ENCODE measurements at places on chromosomes 6 and 20. TPM values are rescaled to one million over a fixed set of nuclear protein-coding genes. Genes with fewer than 3 reads are reported as not detected.
A peak's percentile ranks its signal among the peaks of the same experiment; 100 is the strongest.

GRCh38 chr6:35411066-35411465, 41.1 kb upstream of the FANCE start:
- no peak for DNase-seq

GRCh38 chr6:74334722-74335121, 638.7 kb downstream of the CD109 start:
- no peak for DNase-seq

DNA sequence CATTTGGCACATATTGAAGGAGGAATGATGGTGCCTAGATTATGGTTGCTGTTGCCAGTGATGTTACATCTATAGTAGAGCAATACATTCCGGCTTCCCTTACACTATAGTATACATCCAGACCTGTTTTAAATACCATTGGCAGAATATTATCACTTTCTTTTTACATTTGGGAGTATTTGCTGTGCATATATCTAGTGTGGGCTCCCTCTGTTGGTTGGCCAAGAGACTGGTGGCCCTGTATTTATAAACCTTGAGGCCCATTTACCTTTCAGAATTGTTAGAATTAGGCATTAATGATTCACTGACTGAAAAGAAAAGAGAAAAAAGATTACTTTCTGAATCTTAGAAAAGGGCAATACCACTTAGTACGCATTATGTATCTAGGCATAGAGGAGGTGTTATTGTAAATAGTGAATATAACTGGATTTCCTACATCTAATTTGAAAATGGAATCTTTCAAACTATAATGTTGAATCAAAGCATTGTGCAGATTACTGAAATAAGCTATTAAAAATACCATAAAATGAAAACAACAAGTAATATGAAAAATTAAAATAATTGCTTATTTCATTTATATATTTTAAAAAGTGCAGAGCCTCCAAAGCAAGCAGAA, 628.8 kb upstream of the MAN1A1 start:
- DNase-seq: peak; percentile 28

GRCh38 chr6:163525926-163526325, 111.4 kb downstream of the QKI start:
- no peak for DNase-seq

Gene OR12D3
- not detected for total RNA-seq

DNA sequence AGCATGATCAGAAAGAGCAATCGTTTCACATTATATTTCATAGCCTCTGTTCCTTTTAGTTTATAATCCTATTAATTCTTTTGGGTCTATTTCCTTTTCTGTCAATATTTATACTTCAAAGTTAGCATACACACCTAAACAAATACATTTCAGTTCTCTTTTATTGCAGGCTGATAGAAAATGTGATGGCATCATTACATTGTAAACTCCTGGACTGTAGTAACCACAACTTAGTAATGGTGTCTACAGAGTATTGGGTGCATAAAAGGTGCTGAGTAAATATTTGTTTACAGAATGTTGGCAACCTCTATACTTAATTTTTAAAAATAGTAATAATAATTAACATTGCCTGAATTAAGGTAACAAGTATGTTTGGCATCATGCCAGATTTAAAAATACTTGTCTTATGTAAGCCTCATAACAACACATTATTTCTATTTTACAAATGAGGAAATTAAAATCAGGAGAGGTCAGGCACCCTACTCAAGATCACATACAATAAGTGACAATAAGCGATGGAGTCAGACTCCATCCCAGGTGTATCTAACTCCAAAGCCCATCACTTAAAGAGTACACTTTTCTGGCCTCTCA, 195.0 kb downstream of the UBE3D start:
- DNase-seq: no peak

- DNase-seq: no peak
Measured at GRCh38 chr20:2449386-2449785, 21.2 kb downstream of the SNRPB start.

DNA sequence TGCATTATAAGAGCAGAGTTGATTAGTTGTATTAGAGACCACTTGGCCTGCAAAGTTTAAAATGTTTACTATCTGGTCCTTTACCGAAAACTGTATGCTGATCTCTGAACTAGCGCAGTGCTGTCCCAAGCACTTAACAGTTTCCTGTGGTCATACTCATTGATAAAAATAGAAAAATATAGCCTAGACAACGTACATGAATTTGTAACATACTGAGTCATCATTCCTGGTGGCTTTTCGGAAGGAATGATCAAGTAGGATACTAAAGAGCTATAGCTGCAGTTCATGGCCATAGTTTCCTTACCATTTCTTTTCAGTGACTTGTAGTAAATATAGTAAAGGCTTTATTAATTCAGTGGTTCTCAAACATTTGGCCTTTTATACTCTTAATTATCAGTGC, 18.4 kb downstream of the TTK start:
- no peak for DNase-seq

DNA sequence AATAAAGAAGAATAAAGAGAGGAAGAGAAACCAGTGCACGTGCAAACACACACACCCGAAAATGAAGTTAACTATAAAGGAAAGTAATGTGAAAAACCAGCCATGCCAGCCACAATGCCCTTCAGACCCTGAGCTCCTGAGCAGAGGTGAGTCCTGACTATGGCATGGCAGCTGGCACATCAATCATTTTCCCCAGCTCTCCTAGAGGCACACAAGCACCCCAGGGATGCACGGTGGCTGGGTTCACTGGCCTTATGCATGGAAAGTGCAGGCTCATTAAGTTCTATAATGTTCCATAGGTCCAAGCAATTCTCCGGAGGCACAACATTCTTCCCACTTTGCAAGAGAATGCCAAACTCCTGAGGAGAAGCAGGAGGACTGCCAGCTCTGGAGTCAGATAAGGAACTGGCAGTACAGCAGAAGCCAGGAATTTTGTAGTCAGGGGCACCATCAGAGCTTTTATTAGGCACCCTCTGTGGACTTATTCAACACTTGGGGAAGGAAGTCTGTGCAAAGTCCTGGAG, 175.0 kb upstream of the PRDM1 start:
- DNase-seq: no peak

- DNase-seq: no peak
Measured at GRCh38 chr6:148455225-148455624, 112.6 kb downstream of the SASH1 start.

DNA sequence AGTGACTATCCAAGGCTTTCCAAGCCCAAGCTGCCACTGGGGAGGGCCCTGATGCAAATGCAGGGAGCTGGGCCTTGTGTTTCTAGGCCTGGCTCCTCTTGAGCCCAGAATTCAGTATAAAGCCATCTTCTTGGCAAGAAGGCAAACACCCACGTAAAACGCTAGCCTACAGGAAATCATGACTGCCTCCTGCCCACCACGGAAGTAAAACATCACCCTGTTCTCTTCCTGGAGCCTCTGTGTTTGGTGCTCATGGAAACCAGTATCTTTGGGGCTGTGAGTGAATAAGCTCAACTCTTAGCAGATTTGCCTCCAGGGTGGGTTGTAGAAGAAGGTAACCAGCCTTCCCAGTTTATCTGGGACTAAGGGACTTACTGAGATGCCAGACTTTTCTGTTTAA, 271.0 kb downstream of the ZNF217 start:
- DNase-seq: no peak

Gene NR2E1
- total RNA-seq: not detected

- DNase-seq: peak; percentile 57
Measured at GRCh38 chr6:53628354-53629119, 37.0 kb downstream of the KLHL31 start.

- DNase-seq: no peak
Measured at GRCh38 chr20:63017076-63017825, 10.5 kb upstream of the BHLHE23 start.

- DNase-seq: no peak
Measured at GRCh38 chr6:107173779-107174178, 58.5 kb upstream of the BEND3 start.

Gene CTSZ
- total RNA-seq: 244 TPM

DNA sequence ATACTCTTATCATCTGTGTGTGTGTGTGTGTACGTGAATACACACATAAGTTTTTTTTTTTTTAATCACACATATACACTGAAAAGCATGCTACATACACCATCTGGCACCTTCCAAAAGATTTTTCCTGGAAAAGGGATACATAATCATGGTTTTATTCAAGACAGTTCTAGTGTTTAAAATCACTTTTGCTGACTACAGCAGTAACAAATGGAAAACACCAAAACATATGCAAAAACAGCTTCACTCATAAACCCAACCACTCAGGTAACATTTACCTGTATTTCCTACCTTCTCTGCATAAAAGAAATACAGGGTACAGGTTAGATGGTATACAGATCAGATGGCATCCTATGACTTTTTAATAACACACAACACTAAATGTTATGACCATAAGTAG, 2.5 kb downstream of the SNX14 start:
- no peak for DNase-seq

Gene IPCEF1
- total RNA-seq: 1.7 TPM

DNA sequence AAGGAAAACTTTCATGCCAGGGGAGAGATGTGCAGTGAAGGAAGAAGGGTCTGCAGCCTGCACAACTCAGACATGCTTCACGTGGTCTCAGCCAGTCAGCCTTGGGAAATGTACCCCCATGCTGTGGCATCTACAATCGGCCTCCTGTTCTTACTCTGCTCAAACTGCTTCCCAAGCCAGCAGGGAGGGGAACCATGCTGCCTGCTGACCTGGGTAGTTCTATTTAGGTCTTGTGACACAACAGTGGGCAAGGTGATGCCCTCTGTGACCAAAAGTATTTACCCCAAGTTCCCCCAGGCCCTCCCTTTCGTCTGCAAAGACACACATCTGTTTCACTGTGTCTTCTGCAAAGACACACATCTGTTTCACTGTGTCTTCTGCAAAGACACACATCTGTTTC, 106.9 kb downstream of the SLC23A2 start:
- DNase-seq: no peak

- peak; percentile 97 for DNase-seq
Measured at GRCh38 chr6:126040826-126041225, 54.5 kb downstream of the TRMT11 start.

Gene EEF1E1
- total RNA-seq: 124 TPM

Gene CDSN
- total RNA-seq: under 0.01 TPM

Gene GSTA3
- not detected for total RNA-seq

- DNase-seq: no peak
Measured at GRCh38 chr20:22452442-22453011, 131.8 kb downstream of the FOXA2 start.

DNA sequence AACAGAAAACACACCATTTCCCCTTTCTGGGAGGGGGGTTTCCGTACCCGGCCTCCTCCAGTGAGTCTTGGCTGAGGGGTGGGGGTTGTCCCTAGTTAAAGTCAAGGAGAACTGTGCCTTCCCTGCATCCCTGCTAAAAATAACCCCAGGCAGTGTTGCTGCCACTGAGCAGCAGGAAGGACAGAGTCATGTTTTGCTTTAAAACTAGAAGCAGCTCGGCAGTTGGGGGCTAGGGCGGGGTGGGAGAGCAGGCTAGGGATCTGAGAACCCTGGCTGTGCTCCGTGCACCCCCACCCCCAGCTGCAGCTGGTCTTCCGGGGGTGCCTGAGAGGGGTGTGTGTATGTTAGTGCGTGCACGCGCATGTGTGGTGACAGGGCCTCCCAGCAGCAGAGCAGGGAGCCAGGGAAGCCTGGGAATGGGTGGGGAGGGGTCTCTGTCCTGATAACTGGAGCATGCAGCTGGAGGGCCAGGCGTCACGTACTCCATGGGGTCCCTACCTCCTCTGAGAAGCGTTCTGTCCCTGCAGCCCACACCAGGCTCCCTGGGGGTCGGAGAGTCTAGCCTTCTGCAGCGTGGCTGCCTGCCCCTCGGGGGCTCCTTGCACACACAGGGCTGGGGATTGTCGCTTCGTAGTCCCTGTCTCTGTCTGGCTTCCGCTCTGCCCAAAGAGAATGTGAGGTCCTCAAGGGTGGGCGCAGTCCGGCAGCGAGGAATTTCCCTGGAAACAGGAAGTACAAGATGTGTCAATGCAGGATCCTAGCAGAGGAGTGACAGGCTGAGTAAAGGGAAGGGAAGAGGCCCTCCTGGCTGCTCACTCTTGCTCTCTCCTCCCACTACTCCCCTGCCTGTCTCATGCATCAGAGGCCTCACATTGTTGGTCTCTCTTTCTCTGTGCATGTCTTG, 16.8 kb upstream of the ARMC12 start:
- DNase-seq: no peak

DNA sequence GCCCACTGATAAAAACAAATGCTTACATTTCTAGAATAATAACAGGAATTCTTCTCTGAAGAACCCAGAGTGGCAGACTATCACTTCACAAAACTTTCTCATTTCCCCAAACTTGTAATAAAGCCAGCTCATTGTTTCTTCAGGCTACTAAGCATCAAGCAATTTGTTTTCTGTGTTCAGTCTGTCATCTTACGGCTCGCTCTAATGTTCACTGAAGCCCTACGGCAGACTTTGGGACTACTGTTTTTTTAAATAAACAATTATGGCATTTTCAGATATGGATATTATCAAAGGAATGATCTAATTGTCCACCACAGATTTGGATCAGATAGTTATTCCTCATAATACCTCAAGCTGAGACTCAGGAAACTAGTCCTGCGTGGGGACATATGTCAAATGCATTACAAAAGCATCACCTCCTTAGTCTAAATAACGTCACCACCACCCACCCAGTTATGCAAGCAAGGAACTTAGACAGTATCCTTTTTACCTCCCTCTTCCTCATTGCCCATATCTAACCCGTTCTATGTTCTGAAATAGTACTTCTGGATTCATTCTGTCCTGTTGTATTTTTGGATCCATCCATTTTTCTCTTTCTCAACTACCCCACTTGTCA, 415.1 kb downstream of the PLCB1 start:
- DNase-seq: no peak

DNA sequence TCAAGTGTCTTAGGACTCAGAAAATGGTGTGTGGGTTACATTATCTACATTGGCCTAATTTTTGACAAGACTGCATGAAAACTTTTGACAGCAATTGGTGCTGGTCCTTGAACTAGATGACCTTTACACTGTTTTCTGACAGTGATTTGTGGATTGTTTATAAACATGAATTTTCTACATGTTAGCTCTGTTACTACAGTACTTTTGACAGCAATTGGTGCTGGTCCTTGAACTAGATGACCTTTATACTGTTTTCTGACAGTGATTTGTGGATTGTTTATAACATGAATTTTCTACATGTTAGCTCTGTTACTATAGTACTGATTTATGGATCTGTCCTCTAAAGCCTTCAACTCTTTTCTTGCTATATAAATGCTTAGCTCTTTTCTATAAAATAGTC, 16.7 kb downstream of the KCTD20 start:
- DNase-seq: no peak

DNA sequence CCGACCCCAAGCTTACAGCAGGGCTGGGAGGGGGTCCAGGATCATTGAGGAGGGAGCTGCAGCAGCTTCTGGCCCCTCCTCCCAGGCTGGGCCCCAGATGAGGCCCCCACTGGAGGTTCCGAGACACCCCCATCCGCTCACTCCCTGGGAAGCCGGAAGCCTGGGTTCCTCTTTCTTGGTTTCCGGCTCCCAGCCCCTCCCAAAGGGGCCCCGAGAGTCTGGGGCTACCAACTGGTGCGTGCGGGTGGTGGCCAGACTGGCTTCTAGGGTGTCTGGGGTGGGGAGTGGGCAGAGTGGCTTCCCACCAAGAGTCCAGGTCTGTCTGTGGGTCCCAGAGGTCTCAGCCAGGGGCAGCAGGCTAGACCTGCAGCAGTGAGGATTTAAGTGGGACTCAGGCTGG, 2.2 kb downstream of the RGS19 start:
- DNase-seq: no peak

GRCh38 chr20:53594068-53595017, 704 bp upstream of the ZNF217 start:
- no peak for DNase-seq

Gene SIRPD
- not detected for total RNA-seq

All from renal cortical epithelial cell (primary cell).